Hematopoietic multipotent progenitor cell treated with erythropoietin and hydrocortisone succinate and interleukin-3 and kit ligand, for 4 days (in vitro differentiated cells): ENCODE measurements at places on chromosomes 6 and 20.
A peak's percentile ranks its signal among the peaks of the same experiment; 100 is the strongest.

DNA sequence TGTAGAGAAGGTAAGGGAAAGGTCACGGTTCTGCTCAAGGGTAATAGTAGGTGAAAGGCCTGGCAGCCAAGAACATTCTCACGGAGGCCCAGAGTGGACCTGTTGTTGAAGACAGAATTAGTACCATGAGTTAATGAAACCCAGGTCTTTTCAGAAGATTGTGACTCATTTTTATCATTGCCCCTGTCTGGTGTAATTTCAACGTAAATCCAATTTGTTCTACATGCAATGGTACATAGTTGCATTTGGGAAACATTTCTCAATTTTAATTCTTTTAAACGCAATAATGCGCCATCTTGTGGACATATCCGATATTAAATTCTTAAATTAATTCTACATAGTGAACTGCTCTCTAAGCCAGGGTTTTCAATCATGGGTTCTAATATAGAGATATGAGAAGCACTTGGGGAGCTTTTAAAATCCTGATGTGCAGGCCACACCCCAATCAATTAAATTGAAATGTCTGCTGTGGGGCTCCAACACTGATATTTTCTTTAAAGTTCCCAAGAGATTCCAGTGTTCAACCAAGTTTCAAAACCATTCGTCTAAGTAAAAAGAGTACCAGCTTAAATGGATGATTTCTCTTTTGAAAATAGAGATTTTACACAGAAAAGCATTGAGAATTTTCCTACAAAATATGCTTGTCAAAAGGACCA is 257.4 kb downstream of the PLCB1 start:
- peak; percentile 83 for DNase-seq

DNA sequence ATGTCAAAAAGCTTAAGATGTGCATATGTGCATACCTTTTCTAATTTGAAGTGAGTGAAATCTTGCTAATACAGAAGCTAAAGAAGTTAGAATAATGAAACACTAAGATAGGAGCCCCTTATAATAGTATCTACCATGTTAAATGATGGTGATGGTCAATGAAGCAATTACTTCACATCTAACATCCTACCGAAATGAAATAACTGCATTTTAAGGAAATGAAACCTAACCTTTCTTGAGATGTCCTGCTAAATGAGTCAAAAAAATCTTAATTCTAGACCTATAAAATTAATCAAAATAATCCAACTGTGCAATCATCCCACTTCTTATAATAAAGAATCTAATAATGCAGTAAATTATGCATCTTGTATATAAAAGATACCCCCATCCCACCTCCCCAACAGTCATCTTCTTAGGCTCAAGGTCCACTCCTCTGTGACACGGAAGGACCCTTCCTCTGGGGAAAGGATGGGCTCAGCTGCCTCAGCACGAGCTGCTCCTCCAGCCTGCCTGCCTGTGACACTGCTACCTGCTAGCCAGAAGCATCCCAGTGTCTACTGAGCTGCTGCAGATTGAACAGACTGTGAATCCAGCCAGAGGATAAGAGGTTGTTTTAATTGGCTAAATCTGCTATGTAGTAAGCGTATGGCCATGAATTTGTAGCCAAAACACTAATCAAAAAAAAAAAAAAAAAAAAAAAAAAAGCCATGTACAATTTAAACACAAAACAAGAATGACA is 129.6 kb upstream of the BEND3 start:
- DNase-seq, result no peak

DNA sequence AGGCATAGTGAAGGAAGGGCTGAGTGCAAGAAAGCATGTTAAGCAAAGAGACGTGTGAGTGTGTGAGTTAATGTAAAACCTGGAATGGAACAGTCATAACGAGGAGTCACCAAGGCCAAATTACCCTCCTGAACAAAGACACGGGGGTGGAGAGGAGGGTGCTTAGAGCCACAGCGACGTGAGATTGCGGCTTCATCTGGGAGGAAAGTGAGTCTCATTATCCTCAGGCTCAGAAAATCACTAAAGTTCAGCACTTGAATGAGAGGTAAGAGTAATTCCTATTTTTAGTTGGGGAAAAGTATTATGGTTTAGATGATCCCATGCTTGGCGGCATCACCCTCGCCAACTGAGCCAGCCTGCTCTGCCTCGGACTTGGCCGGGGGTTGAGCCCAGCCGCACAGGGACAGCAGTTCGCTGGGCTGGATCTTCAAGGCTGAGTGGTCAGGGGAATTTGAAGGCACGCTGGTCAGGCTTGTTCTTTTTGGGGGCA is 136.6 kb downstream of the DTNBP1 start:
- no peak for DNase-seq

GRCh38 chr20:4484379-4484997 is 237.2 kb upstream of the PRND start:
- DNase-seq, result no peak

GRCh38 chr6:70997379-70997778 is 40.5 kb upstream of the B3GAT2 start:
- no peak for DNase-seq

DNA sequence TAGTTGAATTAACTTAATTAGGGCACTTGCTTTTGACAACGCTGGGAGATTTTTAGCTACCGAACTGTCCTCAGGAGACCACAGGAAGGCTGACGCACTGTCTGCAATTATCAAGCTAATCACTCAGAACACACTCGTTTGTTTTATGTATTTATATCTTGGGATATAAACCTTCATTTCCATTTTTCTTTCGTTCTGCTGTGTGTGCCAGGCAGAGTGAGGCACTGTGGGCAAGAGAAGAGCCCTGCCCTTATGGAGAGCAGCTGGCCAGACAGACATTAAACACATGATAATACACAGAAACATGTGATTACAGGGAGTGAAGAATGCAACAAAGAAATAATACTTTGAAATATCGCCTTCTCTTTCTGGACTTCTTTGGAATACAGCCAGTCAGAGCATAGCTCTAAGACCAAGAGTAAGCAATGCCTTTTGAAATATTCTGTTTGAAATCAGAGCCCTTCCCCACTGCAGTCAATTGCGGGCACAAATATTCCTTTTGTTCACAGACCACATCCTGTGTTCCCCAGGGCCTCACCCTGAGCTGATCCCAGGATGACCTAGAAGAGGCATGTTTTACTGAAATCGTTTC is 96.8 kb downstream of the ANKRD60 start:
- DNase-seq, result no peak

GRCh38 chr20:51886341-51886740 is 84.0 kb upstream of the SALL4 start:
- no peak for DNase-seq

DNA sequence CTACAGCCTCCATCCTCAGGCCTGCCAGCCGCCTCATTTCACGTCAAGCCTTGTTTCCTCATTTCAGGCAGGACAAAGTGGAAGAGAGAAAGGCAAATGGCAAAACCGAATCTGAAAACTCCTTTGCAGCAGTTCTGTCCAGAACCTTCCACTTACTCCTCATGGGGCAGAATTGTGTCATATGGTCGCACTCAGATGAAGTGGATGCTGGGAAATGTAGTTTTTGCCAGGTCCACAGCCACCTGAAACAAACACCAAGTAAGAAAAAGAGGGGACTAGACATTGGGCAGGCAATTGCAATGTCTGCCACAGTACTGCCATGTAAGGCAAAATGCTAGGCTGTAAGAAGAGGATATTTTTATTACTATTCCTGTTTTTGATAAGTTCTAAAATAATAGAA is 44.9 kb downstream of the ISM1 start:
- no peak for DNase-seq

DNA sequence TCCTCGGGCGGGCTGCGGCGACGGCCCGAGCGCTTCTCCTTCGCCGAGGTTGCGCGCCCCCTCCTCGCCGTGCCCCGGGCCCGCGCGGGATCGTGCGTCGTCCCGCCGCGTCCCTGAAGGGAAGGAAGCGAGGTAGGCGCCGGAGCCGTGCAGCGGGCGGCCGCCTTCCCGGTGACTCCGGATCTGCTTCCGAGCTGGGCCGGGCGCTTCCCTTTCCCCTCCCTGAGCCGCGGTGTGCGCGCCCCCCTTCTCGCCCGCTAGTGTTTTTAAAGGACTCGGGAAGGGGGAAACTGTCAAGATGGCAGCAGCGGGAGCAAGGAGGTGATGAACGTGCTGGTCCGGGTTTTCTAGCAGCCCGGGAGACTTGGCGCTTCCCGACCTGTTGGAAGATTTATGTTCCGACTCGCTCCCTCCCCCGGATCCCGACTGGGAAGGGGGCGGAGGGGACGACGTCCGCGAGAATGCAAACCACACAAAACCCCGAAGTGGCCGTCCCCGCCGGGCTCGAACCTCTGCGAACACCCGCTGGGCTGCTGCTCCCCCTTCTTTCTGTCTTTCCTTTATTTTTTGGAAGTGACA is 744 bp upstream of the FOXO3 start:
- peak; percentile 65 for DNase-seq

- DNase-seq, result no peak
Measured at GRCh38 chr20:61314326-61315010, 62.4 kb downstream of the CDH4 start.

DNA sequence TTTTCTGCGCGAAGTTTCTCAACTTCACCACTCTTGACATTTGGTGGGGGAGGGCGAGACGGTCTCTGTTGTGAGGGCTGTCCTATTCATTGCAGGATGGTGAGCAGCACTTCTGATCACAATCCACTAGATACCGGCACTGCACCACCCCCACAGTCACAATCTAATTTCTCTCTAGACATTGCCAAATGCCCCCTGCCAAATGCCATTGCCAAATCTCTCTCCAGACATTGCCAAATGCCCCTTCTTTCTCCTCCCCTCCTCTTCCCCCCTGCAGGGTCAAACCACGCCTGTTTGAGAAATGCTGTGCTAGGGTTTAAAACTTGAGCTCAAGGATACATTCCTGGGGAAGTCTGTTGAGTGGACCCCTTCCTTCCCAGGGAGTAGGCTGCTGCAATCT is 603.5 kb upstream of the CDH4 start:
- DNase-seq, result peak; percentile 24

DNA sequence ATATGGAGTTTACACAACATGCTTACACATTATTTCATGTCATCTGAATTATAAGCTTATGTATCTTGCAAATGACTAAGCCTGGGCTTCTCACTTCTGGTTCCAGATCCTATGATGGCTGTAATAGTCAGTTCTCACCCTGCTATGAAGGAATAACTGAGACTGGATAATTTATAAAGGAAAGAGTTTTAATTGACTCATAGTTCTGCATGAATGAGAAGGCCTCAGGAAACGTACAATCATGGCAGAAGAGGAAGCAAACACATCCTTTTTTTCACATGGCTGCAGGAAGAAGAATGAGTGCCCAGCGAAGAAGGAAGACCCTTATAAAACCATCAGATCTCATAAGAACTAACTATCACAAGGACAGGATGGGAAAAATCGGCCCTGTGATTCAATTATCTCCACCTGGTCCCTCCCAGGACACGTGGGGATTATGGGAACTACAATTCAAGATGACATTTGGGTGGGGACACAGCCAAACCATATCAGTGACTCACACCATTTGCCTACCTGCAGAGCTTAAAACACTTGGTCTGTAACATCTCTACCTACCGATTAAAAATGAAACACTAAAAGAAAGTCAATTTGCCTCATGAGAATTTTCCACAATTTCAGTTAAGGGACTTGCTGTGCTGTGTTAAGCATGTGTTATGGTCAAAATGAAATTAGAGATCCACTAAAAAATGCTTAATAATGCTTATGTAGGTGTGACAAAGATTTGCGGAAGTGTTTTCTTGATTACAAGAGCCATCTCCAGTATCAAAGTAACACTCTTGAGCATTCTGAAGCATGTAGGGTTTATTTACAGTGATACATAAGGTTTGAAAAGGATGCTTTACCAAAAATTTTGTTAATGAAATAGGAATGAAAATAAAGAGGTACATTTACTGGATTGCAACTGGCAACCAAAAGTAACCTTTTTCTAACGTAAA is 2.2 kb upstream of the RWDD1 start:
- DNase-seq, result peak; percentile 15

DNA sequence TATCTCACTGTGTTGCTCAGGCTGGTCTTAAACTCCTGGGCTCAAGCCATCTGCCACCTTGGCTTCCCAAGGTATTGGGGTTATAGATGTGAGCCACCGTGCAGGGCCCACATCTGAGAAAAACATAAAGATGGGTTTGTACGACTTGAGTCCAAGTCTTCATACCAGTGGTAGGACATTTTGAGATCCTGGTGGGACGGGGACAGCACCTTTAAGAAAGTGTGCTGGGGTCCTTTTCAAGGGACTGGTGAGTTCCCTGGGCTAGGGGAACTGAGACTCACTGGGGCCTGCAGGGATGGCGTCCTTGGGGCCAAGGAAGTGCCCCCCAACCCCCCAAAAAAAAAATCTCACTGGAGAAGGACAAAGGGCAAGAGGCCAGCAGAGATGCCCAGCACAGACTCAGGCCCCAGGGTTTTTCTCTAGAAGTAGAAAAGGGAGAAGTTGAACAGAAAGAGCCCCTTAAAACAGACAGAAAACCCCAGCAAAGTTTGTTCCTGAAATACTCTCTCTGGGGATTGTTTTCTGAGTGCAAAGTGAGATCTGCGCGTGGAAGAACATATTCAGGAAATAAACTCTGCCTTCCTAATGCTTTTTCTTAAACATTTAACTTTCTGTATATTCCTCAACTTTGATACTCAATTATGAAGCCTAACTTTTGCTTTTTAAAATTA is 10.7 kb downstream of the OSBPL2 start:
- no peak for DNase-seq

DNA sequence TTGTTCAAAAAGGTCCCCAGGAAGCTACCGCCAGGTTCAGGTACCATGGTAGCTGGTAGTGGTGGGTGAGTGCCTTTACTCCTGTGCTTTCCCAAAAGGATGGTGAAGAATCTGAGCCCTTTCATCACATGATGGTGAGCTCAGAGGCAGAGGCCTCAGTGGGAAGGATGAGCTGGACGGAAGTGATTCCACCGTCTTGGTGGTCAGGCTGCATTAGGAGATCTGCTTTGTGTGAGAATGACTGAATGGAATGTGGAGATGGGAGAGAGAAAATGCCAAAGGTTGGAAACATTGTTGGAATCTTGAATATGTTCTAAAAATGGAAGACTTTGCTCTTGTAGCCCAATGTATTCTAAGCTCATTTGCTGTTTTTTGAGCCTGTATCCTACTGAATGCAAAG is 108.1 kb upstream of the SCP2D1 start:
- DNase-seq, result no peak

GRCh38 chr6:101268541-101268940 is 125.0 kb upstream of the GRIK2 start:
- no peak for DNase-seq

- no peak for DNase-seq
Measured at GRCh38 chr20:62997417-62998035, 9.2 kb downstream of the BHLHE23 start.

- DNase-seq, result no peak
Measured at GRCh38 chr6:112881828-112882780, 535.0 kb downstream of the RFPL4B start.

DNA sequence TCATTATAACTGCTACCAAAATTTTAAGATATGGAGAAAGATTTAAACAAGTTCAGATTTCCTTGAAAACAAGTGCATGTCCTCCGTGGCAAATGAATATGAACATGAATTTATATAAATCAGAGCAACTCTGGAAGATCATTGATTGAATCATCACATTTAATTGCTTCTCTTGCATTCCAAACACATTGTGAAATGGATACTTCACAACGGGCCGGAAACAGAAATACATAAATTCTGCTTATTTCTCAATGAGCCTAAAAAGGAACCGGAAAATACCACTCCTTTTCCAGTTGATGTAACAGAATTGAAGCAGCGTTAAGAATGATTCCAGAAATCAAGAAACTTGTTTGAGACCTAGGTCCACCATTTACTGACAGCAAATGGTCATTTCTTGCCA is 134.6 kb upstream of the BTN3A2 start:
- DNase-seq, result no peak
